Astrocyte of the cerebellum (primary cell): ENCODE measurements at places on chromosomes 12 and 14.

- DNase-seq, result no peak
Observed at GRCh38 chr14:105531894-105532623, 5.7 kb downstream of the TMEM121 start.

DNA sequence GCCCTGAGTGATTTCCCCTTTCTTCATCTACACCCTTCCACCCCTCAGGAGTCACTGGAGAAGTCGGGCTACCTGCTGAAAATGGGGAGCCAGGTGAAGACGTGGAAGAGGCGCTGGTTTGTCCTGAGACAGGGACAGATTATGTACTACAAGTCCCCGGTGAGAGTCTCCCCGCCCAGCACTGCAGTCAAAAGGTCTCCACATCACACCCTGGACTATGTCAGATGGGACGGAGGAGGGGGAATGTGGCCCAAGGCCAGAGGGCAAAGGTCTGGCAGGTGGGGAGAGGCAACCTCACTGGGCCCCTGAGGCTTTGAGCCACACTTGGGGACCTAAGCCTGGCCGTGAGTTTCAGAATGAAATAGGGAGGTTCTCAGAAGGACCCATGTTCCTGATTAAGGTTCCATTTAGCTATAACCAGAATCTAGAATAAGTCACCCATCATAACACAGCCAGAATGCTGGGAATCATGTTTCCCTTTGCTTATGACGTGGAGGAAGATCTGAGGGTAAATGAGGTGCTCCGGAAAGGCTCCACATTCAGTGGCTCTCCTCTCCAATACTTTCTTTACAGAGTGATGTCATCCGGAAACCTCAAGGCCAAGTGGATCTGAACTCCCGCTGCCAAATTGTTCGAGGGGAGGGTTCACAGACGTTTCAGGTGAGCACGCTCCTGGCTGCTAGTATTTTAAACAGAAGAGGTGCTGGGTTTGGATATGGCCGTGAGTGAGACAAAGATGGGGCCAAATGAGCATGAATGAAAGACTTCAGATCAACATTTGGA, 26.6 kb downstream of the PIGH start:
- no peak for DNase-seq

DNA sequence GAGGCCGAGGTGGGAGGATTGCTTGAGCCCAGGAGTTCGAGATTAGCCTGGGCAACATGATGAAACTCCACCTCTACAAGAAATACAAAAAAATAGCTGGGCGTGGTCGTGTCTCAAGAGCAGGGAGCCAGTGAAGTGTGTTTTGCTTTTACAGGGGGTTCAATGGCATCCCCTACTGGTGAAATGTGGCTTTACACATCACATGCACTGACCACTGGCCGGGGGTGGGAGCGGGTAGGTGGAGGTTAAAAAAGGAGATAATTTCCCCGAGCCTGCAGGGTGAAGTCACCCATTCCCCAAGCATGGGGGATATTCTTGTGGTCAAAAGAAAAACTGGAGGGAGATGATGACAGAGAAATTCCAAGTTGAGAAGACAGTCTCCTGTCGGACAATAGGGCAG, 63.6 kb upstream of the PWP1 start:
- no peak for DNase-seq

GRCh38 chr14:51210594-51210993, 29.5 kb upstream of the TMX1 start:
- no peak for DNase-seq

DNA sequence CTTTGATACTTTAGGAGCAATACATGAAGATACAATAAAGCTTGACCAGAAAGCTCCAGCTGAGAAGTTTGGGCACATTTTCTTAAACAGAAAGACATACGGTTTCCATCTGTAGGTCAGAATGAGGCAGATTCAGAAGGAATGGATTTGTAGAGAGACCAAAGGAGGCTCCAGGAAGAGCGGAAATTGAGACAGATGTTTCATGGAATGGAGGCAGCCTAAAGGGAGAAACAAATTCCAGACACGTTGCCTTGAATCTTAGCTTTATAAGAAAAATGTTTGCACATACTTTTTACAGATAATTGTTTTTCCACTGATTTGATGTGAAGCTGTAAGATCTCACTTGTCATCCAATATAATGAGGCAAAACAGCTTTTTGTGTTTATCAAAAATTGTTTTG, 24.8 kb downstream of the EPYC start:
- DNase-seq, result no peak

DNA sequence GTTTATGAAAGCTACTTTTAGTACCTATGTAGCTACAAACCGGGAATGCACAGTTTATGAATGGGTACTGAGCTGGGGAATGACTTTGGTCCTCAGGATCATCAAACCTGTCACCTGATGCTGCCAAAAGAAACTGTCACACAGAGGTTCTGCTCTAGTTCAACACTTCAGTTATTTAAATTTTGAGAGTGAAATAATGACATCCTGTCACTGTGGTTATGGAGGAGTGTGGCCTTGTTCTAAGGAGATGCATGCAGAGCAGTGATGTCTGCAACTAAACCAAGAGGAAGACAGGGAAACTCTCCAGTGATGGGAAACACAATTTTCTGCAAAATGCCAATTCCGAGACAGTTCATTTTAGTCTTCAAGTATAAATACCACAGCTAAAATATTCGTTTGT, 4.8 kb upstream of the AEBP2 start:
- DNase-seq, result no peak

DNA sequence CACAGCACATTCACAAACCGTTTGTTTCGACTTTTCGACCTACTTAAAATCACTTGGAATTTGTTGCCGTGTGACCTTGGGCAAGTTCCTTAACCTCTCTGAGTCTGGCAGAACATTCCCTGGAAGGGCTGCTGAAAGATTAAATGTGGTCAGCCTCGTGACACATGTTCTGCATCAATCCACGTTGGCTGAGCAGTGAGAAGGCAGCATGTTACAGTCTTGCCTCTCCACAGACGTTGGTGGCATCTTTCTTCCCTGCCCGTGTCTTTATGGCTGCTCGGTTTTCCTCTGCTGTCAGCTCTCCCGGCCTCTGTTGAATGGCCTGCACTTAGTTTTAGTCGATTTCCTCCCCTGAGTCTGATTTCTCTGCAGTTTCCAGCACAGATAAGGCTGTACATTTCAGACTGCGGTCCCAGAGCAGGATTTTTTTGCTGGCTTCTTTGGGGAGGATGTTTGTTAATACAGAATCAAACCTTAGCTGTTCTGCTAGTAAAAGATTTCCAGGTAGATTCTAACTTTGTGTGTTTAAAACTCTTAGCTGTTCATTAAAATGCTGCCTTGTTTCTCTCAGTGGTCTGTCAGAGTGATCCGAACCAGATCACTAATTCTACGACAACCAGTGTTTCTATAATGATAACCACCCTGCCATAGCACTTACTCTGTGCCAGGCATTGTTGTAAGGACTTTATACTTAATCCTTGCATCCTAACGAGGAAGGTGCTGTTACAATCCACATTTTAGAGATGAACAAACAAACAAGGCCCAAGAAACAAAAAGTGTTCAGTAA, 217.1 kb downstream of the CHST11 start:
- DNase-seq, result no peak

GRCh38 chr14:89853936-89854693, 100.4 kb downstream of the EFCAB11 start:
- no peak for DNase-seq

DNA sequence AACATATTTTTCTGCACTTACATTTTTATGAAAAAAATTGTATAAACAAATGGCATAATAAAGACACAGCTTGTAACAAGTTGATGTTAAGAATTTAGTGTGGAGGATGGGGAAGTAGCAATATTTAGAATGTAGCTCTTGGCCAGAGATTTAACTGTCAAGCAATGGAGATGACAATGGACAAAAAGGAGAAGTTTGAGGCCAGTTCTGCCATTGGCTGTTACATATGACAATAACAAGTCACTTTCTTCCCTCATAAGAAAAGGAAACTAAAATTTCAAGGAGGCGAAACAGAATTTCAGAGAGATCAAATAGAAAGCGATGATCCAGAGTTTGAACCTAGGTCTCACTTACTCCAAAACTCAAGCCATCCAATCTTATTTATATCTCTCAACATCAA, 122.8 kb upstream of the CCDC175 start:
- DNase-seq, result no peak

DNA sequence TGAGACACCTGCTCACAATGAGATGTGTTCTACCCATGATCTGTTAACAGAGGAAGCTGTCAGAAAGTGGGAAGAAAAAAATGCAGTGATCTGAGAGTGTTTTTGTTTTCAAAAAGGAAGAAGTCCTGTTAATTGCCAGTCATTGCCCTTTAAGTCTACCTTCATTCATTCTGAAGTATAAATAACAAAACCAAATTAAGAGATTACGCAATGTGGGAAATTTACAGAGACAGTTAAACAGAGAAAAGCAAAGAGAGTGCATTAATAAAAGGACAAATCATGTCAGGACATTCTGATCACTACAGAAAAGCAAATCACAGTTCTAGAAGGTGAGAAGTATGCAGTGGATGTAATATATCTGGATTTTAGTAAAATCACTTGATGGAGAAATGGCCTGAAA, 154.2 kb downstream of the NRXN3 start:
- DNase-seq, result no peak
